ENCODE measurements at places on chromosomes 5 and 9. TPM values are rescaled to one million over a fixed set of nuclear protein-coding genes. Genes with fewer than 3 reads are reported as not detected.
A peak's percentile ranks its signal among the peaks of the same experiment; 100 is the strongest.

- DNase-seq: no peak
These were observed 68.7 kb downstream of the PKD2L2 start for GRCh38 chr5:137957948-137958347.

DNA sequence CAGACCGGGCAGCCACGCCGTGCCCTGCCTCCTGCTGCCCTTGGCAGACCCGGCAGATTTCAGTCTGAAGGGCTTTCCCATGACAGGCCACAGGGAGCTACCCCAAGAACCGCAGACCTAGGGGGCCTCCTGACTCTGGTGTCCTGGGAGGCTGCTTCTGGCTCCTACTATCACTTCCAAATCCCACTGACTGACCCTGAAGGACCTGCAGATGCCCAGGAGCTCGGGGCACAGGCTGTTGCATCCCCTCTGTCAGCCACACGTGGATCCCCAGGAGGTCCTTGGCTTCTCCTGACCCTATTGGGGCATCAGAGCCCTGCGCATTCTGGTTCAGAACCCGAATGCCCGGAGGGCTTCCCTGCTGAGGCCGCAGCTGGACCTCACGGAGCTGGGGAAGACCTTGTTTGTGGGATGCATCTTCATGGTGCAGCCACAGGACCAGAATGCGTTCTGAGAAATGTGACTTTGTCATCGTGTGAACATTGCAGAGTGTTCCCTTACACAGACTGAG, 81.3 kb upstream of the IRX4 start:
- no peak for DNase-seq

GRCh38 chr9:21657966-21658667, 144.3 kb upstream of the MTAP start:
- no peak for DNase-seq

DNA sequence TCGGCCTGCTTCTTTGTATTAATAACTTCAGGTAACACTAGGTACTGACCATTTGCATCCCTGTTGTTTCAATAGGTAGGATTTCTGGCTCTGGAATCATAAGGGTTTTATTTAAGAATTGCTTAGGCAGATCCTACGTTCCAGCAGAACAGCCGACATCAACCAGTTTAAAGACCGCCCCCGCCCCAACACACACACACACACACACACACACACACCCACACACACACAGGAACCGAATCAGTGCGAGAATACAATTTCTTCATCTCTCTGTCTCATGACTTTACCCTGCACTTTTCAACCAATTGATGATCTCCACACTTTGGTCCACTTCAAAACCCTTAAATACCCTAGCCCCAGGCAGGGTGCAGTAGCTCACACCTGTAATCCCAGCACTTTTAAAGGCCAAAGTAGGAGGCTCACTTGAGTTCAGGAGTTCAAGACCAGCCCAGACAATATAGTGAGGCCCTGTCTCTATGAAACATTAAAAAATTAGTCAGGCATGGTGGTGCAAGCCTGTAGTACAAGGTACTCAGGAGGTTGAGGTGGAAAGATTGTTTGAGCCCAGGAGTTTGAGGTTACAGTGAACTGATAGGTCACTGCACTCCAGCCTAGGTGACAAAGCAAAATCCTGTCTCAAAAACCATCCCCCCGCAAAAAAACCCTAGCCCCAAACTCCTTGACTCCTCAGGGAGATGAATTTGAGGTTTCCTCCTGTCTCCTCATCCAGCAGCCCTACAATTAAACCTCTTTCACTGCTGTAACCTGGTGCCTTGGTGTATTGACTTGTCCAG, 2.7 kb upstream of the MTMR12 start:
- DNase-seq: no peak

DNA sequence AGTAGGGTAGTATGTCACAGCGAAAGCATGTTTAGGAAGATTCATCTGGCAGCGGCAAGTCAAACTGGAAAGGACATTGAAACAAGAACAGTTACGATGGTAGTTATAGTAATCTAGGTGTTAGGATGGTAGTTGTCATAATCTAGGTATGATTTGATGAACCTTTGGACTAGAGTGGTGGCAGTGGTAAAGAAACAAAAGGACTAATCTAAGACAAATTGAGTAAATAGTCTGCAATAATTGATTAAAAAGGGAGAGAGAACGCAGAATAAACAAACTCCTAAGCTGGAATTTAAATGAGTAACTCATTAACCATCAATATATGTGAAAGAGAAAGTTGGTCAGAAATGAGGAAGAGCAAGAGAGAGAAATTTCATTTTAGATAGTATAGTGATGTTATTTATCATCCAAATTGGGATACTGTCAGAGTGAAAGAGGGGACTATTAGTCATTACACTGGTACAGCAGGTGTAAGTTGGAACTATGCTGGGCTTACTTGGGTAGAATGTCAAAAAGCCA, 56.8 kb downstream of the MTREX start:
- DNase-seq: no peak

DNA sequence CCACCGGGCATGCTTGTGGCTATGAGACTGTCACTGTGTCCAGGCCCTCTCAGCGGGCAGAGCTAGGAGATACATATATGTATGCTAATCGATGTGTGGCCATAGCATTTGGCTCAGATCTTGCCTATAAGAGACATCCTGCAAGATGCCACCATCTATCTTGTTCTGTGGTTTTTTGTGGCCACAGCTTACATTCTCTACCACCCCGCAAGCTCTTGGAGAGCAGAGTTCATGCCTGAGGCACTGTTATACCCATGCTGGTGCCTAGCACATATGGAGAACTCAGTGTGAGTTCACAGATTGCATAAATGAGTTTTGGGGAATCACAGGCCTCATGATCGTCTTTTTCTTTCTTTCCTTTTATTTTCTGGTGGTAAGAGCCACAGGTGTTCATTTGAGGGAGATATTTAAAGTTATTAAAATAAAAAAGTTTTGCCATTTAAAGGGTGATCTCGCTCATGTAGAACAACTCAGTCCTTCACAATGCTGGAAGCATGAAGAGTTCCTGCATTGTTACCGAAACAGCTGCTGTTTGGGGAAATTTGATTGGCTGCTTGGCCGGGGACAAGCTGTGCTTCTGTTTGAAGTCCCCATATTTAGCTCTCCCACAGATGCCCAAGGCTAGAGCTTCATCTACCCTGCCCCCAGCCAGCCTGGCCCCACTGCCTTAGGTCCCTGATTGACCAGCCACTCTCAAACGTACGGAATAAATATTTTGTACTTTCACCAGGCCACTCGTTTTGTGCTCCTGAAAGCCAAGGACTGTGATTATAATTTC, 169.2 kb upstream of the MAP1B start:
- no peak for DNase-seq

- DNase-seq: no peak
These were observed 525 bp upstream of the AK3 start for GRCh38 chr9:4741365-4742089.

DNA sequence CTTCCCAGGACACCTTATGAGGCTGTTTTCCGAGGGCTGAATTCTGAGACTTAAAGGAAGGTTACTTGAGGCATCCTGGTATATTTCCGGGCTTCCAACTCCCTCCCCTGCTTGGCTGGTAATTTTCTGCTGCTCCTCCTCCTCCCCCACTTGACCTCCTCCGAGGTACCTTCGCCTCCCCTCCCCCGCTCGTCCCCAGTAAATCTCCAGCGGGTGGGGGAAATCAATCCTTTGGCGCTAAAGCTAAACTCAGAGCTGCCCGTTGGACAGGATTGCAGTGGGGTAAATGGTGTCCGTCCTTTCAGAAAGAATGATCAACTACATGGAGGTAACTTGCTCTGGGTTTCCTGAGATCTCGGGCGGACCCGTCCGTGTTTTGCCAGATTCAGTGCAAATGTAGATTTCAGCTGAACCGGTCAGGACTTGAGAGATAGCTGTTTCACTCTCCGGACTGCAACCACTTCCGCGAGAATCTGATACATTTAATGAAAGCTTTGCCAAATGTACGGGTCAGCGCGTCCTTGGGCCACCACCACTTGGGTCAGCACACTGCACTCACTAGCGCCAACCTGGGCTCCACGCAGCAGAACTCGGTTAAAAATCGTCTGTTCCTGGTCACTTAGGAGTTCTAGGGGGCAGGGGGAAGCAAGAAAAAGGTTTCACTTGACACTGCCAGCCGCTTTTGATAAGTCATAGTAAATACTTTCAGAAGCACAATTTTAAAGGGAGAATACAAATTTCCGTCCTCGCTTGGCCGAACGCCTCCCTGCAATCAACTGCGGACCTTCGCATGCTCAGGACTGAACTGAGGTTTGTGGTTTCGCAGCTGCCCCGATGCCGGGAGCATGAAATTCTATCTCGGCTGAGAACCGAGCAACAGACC, 4.6 kb upstream of the ISL1 start:
- peak; percentile 35 for DNase-seq

DNA sequence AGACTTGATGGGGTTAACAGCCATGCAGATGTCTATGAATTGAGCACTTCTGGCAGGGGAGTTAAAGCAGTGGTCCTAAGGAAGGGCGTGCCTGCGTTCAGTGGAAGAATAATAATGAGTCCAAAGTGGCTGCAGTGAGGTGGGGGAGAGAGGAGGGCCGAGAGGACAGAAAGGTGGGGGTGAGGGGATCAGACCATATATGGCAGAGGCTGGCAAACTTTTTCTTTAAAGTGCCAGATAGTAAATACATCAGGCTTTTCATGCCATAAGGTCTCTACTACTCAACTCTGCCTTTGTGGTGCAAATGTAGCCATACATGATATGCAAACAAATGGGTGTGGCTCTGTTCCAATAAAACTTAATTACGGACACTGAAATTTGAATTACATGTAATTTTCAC, 77.1 kb downstream of the STRBP start:
- no peak for DNase-seq

GRCh38 chr5:115639377-115639776, 13.5 kb upstream of the TMED7 start:
- DNase-seq: no peak

GRCh38 chr5:119537704-119538103, 85.4 kb downstream of the HSD17B4 start:
- DNase-seq: peak; percentile 40

DNA sequence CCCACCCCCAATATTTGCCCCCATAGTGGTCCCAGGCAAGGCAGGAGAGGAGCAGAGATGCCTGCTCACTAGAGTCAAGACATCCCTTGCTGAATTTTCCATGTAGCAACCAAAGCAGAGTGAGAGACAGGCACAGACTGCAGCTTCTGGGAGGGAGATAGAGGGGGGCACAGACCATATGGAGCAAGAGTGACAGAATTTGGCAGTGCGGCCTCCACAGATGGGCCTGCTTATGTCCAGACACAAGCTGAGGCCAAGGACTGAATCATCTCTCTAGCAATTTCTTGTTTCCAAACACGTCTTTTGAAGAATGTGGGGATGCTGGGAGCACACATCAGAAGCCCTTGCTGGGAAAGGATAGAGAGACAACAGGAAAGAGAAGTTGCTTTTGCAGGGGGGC, 53.0 kb upstream of the ALDH1B1 start:
- no peak for DNase-seq

GRCh38 chr5:65391591-65391990, 90.1 kb downstream of the ADAMTS6 start:
- DNase-seq: peak; percentile 28

DNA sequence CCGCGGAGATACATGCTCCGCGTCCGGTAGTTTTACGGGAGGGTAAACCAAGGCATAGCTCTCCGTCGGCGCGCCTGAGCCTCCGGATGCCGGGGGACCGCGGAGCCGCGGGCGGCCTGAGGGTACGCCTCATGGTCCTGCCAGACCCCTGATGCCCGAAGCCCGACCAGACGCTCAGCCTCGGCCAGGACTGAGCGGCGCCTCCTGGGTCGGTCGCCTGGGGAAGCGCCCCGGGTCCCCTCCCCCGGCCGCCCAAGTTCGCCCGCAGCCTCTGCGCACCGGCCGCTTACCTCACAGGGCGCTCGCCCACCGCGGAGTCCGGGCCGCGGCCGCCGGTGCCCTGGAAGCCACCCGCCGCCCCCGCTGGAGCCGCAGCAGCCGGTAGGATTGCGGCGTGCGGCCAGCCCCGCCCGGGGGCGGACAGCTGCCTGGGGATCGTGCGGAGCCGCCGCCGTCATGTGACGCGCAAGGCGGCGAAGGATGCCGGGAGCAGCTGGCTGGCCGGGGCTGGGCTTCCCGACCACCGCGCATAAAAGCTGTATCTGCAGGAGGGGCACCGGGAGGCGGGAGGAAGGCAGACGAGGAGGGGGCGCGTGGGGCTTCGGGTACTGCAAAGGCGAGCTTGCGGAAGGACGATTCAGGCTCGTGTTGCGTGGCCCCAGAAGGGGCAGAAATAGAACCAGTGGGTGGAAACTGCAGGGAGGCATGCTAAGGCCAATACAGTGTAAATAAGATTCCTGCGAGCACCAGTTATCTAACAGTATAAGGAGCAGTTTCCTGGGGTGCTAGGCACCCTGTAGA, at the start of gene FBXO10:
Gene FBXO10, minus strand, starts transcription at position 460 of the 801 bp plus-strand sequence. CDS start 34,612 bp downstream, outside the sequence.
- peak; percentile 32 for DNase-seq

DNA sequence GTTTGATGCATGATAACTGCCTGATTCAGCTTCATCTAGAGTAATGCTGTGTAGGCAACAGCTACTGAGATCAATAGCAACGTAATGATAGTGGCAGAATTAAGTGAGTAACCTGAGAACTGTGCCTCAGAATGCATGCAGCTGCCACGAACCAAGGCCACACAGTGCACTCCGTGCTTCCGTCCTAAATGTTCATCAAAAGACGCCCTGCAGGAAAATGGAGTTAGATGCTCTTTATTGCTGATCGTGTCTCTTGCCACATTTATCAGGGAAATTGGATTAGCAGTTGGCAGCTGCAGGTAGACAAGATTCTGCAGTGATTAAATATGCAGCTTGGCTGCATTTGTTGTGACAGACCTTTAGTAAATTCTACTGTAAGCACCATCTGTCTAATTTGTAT, 107.7 kb upstream of the TLX3 start:
- DNase-seq: no peak

GRCh38 chr5:134902071-134902801, 2.7 kb upstream of the PCBD2 start:
- DNase-seq: peak; percentile 13

DNA sequence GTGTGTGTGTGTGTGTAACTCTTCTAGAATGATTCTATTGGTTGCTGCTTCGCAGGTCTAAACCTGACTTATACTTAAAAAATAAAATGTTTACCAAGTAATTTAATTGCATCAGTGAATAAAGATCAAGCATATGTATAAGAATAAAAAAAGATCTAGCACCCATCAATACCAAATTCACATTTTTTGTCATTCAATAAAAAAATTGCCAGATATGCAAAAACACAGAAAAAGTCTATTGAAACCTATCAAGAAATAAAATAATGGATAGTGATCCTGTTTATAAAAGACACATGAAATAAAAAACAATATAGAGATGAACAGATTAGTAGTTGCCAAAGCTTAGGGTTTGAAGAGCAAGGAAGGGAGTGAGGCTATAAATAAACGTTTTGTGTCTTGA, 2095.0 kb upstream of the ACO1 start:
- DNase-seq: no peak

DAB2 gene
- total RNA-seq: 8.8 TPM

FASTKD3 gene
- total RNA-seq: 24.7 TPM

SPAAR gene
- 0.23 TPM for total RNA-seq

C5orf58 gene
- total RNA-seq: 2.4 TPM

Data from HT1080 (cell line).